ENCODE measurements at places on chromosomes 11 and 22. TPM values are rescaled to one million over a fixed set of nuclear protein-coding genes. Genes with fewer than 3 reads are reported as not detected.

The DCDC1 gene
- total RNA-seq: not detected

The GPHA2 gene
- total RNA-seq: not detected

The SNRPD3 gene
- 62.9 TPM for total RNA-seq

The DUSP8 gene
- 36.9 TPM for total RNA-seq
